ENCODE measurements at places on chromosomes 12 and 14. TPM values are rescaled to one million over a fixed set of nuclear protein-coding genes. Genes with fewer than 3 reads are reported as not detected.
A peak's percentile ranks its signal among the peaks of the same experiment; 100 is the strongest.

GPRC5D gene
- not detected for total RNA-seq

KRT73 gene
- not detected for total RNA-seq

SMCO2 gene
- not detected for total RNA-seq

SINHCAF gene
- 39.9 TPM for total RNA-seq

SDSL gene
- total RNA-seq = 12.5 TPM

C12orf60 gene
- total RNA-seq = 0.88 TPM

KRT74 gene
- total RNA-seq = not detected

GRCh38 chr14:22650960-22651521, 6.9 kb upstream of the OR6J1 start:
- no peaks in the 10 kb centered on the region for H3K27me3 ChIP-seq
- DNase-seq = no peak
- H3K4me3 ChIP-seq = no peak overlapping the region
- H3K36me3 ChIP-seq = no peaks in the 10 kb centered on the region
- no peak overlapping the region for H3K27ac ChIP-seq
- H3K4me1 ChIP-seq = no peaks in the 10 kb centered on the region

DNA sequence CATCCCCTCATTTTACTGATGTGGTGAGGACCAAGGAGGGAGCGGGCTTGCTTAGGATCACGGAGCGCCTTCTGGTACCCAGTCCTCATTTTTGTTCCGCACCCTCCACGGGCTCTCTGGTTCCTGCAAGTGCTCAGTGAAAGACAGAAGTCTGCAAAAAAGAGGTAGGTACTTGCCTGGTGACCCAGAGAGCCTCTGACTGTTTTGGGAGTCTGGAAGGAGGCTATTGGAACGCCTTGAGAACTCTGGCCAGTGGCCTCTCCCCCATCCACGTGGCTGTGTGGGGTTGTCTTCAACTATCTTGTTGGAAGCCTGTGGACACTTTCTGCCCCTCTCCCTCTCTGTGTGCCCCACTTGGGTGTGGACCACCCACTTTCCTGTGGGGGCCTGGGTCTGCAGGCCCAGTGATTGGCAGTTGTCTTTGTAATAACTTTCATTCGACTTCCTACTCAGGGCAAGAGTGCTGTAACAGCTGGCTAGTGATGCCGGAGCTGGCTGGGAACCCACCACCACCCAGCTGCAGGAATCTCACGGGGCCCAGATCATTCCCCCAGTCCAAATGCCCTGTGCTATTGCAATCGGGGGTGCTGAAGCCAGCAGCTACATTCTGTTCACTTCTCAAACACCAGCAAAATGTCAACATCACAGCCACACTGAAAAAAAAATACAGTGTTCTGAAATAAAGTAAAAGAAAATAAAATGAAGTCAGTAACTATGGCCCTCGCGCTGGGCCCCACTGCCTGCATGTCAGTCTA, 122.8 kb downstream of the PRMT8 start:
- H3K27ac ChIP-seq = no peak overlapping the region
- no peak overlapping the region for H3K4me3 ChIP-seq
- H3K27me3 ChIP-seq = no peaks in the 10 kb centered on the region
- no peak for DNase-seq
- no peaks in the 10 kb centered on the region for H3K36me3 ChIP-seq

GRCh38 chr12:128795530-128796361, 28.0 kb downstream of the SLC15A4 start:
- H3K27ac ChIP-seq = peak overlapping the region; percentile 51
- no peak overlapping the region for H3K4me3 ChIP-seq
- peak; percentile 66 for DNase-seq
- no peaks in the 10 kb centered on the region for H3K27me3 ChIP-seq
- H3K36me3 ChIP-seq = no peaks in the 10 kb centered on the region

- peak overlapping the region; percentile 86 for H3K4me3 ChIP-seq
- no peaks in the 10 kb centered on the region for H3K27me3 ChIP-seq
- DNase-seq = no peak
- no peak overlapping the region for H3K27ac ChIP-seq
Observed at GRCh38 chr14:67673451-67673850, 981 bp downstream of the VTI1B start.

- H3K4me3 ChIP-seq = no peak overlapping the region
- H3K27me3 ChIP-seq = no peaks in the 10 kb centered on the region
- no peak overlapping the region for H3K27ac ChIP-seq
- H3K4me1 ChIP-seq = no peaks in the 10 kb centered on the region
- H3K36me3 ChIP-seq = no peaks in the 10 kb centered on the region
- DNase-seq = no peak
Observed at GRCh38 chr12:111453071-111453989, 47.6 kb downstream of the SH2B3 start.

GRCh38 chr12:56116267-56117081, at the start of gene RPL41:
Gene RPL41, plus strand, starts transcription at chr12:56116633.
- peaks cover 4% of the 10 kb centered on the region for H3K4me1 ChIP-seq
- peaks cover under 1% of the 10 kb centered on the region for H3K36me3 ChIP-seq
- peak; percentile 99 for DNase-seq
- no peaks in the 10 kb centered on the region for H3K27me3 ChIP-seq

- no peak for DNase-seq
- H3K36me3 ChIP-seq = peaks cover 37% of the 10 kb centered on the region
- no peaks in the 10 kb centered on the region for H3K27me3 ChIP-seq
- no peak overlapping the region for H3K27ac ChIP-seq
- no peak overlapping the region for H3K4me3 ChIP-seq
- H3K4me1 ChIP-seq = no peaks in the 10 kb centered on the region
Observed at GRCh38 chr14:35741345-35742031, 67.6 kb downstream of the RALGAPA1 start.

DNA sequence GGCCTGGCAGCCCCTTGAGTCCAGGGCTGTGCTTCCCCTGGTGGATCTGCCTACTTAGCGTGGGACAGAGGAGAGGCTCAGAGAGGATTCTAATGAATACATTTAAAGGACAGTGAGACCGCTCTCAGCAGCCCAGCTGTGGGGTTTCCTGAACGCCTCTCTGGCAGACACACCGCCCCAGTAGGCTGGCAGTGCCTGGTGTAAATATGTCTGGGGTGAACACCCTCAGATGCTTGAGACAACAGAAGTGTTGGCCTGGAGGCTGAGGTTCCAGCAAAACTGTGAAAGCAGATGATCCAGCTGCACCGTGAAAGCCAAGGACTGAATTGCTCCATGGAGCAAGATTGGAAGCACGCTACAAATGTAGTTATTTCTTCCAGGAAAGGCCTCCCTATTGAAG, 55.1 kb downstream of the LRRC74A start:
- no peaks in the 10 kb centered on the region for H3K27me3 ChIP-seq
- DNase-seq = no peak
- H3K27ac ChIP-seq = no peak overlapping the region
- no peaks in the 10 kb centered on the region for H3K4me1 ChIP-seq
- no peak overlapping the region for H3K4me3 ChIP-seq
- no peaks in the 10 kb centered on the region for H3K36me3 ChIP-seq

DNA sequence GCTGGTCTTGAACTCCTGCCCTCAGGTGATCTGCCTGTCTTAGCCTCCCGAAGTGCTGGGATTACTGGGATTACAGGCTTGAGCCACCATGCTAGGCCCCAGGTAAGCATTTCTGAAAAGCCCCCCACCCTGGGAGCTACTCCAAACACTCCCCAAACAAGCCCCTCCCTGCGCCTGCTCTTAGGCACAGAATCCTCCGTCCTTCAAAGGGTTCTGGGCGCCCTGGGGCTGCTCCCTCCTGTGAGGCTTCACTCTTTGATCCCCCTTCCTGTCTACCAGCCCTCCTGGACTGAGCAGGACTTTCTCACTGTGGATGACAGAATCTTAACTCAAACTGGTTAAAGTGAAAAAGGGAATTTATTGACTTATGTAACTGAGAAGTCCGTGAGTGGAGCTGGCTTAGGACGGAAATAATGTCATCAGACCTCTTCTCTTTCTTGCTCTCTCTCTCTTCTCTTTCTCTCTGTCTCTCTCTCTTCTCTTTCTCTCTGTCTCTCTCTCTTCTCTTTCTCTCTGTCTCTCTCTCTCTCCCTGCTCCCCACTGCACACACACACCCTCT, 66.9 kb upstream of the CLMN start:
- no peaks in the 10 kb centered on the region for H3K36me3 ChIP-seq
- no peaks in the 10 kb centered on the region for H3K27me3 ChIP-seq
- H3K27ac ChIP-seq = no peak overlapping the region
- no peak for DNase-seq

DNA sequence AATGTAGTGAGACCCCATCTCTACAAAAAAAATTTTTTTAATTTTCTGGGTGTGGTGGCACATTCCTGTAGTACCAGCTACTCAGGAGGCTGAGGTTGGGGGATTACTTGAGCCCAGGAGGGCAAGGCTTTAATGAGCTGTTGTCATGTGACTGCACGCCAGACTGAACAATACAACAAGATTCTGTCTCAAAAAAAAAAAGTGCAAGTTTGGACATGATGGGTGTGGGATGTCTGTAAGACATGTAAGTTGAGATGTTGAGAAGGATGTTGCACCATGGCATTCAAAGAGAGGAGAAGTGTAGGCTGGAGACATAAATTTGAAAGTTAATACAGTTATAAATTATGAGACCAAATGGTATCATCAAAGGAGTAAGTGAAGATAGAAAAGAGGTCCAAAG, 23.5 kb downstream of the YEATS4 start:
- no peak overlapping the region for H3K4me3 ChIP-seq
- no peak for DNase-seq

GRCh38 chr14:55438066-55438683, 2.2 kb downstream of the TBPL2 start:
- H3K4me1 ChIP-seq = no peaks in the 10 kb centered on the region
- H3K27me3 ChIP-seq = no peaks in the 10 kb centered on the region
- no peak for DNase-seq
- no peak overlapping the region for H3K4me3 ChIP-seq

- H3K27ac ChIP-seq = no peak overlapping the region
- no peaks in the 10 kb centered on the region for H3K36me3 ChIP-seq
- DNase-seq = no peak
- H3K27me3 ChIP-seq = no peaks in the 10 kb centered on the region
- no peak overlapping the region for H3K4me3 ChIP-seq
Observed at GRCh38 chr12:58640314-58640713, 280.0 kb downstream of the LRIG3 start.

DNA sequence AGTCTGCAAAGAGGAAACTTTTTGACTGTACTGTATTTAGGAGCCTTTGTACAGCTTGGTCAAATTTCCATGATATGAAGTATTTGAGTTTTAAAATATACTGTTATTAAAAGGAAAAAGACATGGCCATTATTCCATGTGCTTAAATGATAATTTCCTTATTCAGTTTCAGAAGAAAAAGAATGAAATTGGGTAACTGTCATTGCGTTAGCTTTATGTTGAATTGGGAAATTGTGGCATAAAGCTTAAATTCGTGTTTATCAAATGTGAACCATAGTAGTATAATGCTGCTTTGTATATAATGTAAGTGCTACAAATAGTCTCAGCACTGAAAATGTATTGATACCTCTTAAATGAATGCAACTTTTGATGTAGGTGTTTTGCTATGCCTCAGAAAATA, 64.9 kb downstream of the ETNK1 start:
- no peak overlapping the region for H3K4me3 ChIP-seq
- no peaks in the 10 kb centered on the region for H3K36me3 ChIP-seq
- no peak overlapping the region for H3K27ac ChIP-seq
- peaks cover 7% of the 10 kb centered on the region for H3K4me1 ChIP-seq
- no peak for DNase-seq
- no peaks in the 10 kb centered on the region for H3K27me3 ChIP-seq

GRCh38 chr14:50064993-50065392, 51.4 kb downstream of the VCPKMT start:
- H3K4me3 ChIP-seq = no peak overlapping the region
- peak overlapping the region; percentile 26 for H3K27ac ChIP-seq
- peak; percentile 85 for DNase-seq
- H3K36me3 ChIP-seq = no peaks in the 10 kb centered on the region
- peaks cover 37% of the 10 kb centered on the region for H3K4me1 ChIP-seq
- no peaks in the 10 kb centered on the region for H3K27me3 ChIP-seq

All from Peyer's patch (tissue), 4 donors.